ENCODE measurements at places on chromosomes 2 and 18.
A peak's percentile ranks its signal among the peaks of the same experiment; 100 is the strongest.

GRCh38 chr2:233443511-233444183, 89.4 kb downstream of the DGKD start:
- peak; percentile 69 for DNase-seq

DNA sequence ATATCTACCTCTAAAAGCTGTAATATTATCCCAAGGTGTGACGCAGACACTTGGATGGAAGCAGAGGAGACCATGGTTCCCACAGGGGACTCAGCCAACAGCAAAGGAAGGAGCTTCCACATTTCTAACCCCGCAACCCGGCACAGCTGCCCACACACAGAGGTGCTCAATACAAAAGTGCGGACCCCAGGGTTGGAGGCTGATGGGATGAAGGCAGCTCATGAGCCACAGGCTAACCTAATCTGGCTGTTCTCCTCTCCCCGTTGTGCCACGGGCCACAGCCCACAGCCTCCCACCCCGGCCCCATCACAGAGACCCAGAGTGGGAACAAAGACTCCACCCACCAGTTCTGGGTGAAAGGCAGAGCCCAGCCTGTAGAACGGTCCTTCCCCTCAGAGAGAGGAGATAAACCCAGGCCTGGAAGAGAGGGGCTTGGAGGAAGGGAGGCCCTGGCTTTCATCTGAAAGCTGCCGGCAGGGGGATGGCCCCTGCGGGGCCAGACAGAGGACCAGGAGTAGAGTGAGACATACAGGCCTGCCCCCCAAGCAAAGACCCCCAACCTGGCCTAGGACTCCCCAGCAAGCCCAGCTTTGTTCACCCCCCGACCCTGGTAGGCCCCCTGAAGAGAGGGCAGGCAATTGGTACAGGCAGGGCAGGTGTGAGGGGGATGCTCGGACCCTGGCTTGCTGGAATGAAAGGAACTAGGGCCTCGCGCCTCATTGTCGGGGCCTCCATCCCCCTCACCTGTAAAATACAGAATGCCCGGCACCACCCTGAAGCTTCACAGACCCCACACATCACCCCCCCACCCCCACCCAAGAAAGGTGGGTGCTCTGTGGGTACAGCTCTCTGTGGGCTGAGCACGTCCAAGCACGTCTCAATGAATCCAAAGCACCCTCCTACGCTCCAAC, 6.9 kb downstream of the RAB17 start:
- no peak for DNase-seq

DNA sequence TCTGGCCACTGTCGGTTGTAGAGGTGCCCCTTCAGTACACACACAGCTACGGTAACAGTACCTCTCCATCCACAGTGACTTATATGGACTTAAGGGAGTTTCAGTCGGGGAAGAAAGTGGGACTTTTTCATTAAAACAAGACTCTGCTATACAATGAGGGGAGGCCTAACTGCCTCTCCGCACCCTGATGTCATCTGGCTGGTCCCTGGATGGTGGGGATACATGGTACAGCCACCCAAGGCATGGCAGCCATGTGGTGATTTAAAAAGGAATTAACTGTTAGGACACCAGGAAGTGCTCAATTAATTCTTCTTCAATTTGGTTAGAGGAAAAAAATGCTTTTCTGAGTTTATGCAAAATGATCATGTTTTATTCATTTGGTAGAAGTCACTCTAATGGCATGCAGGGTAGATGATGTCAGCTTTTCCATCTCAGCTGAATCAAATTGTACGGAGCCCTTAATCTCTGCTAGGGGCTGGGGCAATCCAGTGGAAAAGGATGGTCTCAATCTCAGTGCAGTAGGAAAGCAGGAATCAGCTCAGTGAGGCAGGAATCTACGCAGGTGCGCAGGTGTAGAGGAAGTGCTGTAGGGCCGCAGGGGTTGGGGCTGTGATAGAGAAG, 243.9 kb downstream of the PRKCE start:
- DNase-seq, result no peak

- no peak for DNase-seq
Observed at GRCh38 chr18:79424880-79425568, 29.3 kb downstream of the NFATC1 start.

GRCh38 chr2:75079575-75079974, 119.7 kb downstream of the TACR1 start:
- DNase-seq, result no peak

GRCh38 chr2:105181282-105181681, 60.3 kb upstream of the GPR45 start:
- no peak for DNase-seq

DNA sequence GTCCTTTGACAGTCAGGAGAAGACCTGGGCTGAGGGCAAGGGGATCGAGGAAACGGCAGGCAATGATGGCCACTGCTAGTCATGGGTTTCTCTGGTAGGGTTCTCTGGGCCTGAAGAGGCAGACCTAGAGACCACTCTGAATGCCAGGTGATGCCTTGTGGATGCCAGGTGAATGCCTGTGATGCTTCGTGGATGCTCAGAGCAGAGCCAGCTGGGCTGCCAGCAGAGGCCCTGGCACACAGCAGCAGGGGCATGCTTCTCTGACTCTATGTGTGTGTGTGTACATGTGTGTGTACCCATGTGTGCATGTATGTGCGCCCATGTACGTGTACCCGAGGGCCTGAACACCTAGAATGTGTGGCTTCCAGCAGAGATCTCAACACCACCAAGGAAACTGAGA, 172.0 kb downstream of the TNS1 start:
- DNase-seq, result no peak

DNA sequence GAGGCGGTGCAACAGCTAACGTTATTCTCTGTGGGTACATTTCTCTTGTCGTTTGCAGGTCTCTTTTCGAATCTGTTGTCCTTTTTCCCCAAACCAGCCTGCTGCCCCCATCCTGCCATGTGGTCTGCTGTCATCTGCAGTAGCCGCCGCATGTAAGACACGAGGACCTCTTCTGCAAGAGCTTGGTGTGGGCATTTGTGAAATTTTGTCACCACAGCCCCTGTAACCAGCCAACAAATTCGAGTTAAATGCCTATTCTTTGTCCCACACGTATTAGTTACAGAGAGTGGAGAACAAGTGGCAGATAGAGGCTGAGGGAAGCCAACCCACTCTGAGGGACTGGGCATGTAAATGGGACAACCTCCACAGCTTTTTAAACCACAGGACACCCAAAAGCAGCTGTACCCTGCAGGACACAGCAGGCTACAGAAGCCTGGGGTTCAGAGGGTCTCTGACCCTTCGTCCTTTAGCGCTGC, 35.0 kb downstream of the ITGA6 start:
- no peak for DNase-seq

GRCh38 chr18:9148203-9148552, 11.6 kb downstream of the ANKRD12 start:
- DNase-seq, result no peak

DNA sequence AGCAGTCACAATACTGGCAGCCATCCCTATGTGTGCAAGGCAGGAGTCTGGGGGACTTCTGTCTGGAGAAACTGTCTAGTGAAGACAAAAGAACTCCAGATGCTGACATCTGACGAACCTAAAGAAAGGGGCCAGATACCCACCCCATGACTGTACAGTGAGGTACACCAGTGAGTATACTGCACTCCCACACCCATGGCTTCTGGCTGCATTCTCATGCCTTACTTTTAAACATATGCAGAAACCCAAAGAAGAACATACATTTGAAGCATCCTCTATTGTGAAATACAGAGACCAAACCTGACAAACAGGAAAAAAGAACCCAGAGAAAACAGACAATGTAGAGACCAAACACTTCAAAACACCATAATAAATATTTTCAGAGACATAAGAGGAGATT, 102.2 kb downstream of the ACTR3 start:
- no peak for DNase-seq

DNA sequence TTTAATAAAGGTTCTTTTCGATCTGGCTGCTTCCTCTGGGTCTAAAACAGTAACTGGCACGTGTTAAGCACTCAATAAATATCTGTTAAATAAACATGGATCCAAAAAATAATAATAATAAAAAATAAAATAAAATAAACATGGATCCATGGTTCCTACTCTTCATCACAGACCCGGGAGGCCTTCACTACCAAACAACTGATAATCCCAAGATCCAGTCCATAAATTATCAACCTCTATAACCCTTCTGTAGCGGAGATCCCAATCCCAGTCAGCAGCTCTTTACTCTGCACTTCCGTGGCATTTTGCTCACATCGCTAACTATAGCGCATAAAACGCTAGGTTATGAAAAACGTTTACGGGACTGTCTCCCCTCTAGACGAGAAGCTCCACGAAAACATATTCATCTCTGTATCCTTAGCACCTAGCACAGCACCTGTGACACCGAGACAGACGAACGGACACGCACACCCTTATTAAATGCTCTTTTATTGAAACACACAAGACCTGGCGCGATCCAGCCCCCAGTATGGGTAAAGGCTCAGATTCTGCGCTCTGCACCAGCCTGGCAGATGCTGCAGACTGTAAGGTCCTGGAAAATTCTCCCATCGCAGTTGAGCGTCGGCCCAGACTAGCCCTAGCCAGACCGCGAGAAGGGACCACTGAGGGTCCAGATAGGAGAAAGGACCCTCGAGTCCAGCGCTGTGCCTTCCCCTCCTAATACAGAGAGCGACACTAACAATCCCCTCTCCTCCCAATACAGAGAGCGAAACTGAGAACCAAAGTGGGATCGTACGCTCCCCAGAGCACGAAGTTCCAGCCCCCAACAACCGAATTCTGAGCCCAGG, 770 bp downstream of the NBAS start:
- no peak for DNase-seq

DNA sequence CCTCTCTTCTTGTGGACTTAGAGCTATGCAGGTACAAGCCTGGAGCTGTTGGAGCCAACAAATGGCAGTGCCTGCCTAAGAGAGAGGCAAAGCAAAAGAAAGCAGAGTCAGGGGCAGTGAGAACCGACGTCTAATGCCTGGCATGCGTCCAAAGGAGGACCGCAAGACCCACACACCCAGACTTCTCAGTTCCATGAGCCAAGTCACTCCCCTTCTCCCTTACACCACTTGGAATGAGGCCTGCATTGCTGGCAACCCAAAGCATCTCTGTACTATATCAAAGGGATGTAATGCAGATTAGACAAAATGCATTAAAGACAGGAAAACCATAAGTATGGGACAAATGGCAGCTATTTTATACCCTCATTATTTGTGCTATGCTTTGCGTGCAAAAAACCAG, 49.9 kb upstream of the RNU4ATAC start:
- DNase-seq, result no peak

GRCh38 chr2:1567556-1568344, 154.5 kb downstream of the TPO start:
- no peak for DNase-seq

DNA sequence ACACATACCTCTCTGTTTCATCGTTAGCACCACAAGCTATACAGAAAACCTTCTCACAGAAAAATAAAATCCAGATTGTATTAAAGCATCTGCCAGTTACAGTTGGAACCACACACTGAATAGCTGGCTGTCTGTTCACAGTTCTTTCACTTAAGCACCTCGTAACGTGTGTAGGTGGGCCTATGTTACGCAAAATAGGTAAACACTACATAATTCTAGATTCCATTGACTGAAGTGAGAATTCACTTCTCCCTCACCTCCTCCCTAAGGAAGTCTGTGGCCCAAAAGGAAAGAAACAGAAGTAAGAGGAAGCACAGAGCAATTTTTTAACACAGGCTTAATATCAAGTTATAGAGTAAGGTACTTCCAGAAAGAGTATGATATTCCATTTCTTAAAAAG, 24.9 kb downstream of the PELI1 start:
- DNase-seq, result no peak
